Iris pigment epithelial cell (primary cell): ENCODE measurements at places on chromosomes 2 and 18.

GRCh38 chr2:28901841-28902240, 7.4 kb downstream of the WDR43 start:
- DNase-seq, result no peak

DNA sequence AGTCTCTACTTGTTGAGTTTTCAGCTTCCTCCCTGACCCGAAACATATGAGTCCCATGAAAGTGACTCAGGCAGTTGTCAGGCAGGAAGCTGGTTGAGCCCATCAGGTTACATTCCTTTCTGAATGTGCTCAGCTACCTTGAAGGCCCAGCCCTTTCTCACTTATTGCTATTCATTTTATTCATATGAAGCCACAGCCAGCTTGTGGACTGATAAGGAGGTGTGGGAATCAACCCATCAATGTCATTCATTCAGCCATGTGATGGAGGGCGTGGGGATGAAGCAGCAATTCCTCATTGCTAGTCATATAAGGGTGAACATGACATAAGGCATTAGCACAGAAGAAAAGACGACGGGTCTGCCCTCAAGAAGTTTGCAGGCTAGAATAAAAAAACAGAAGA, 5.3 kb upstream of the VPS4B start:
- DNase-seq, result no peak

DNA sequence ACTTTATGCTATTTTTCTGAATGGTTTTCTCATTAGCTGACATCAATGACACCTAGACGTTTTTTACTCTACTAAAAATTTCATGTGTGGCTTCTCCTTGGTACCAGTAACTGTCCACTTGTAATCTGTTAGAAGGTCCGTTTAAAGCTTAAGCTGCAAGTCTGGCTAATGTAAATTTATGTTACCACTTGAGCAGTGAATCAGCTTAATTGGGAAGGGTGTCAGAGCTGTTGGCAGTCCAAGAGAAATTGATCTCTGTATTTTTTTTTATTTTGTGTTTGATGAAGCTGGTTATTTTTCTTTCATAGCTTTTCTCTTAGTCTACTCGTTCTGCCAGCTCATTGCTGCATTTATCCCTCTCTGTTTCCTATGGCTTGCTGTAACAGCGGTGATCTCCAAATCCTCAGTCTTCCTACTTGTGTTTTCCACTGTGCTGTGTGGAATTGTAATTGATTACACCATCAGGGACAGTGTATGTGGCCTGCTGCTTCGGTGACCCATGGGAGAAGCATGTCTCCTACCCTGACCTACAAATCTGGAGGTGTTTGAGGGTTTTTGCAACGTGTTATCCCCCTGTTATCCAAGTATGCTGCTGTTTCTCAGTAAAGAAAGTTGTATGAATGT, 724.2 kb upstream of the REG3G start:
- no peak for DNase-seq

DNA sequence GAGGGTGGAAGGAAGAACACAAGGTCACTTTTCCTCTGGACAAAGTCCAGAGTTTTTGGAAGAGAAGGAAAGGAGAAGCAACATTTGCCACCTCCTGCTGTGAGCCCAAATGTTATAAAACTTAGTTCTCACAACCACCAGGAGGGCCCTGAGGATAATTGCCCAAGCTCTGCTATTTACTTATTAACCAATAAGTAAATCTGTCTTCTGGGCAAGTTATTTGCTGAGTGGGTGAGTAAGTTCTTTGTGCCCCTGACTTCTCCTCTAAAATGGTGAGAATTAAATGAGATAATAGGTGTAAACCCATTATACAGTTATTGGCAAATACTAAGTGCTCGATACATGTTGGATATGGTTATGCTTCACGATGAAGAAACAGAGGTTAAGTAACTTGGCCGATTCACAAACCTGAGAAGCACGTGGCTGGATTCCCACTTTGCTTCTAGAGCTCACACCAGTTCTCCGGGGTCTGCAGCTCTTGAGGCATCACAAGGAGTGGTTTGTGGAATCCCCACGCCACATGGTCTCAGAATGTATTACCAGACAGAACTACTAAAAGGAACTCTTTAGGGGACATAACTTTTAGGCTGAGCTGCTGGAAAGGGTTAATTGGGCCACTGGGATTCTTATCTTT, 164.1 kb downstream of the MYCN start:
- no peak for DNase-seq

DNA sequence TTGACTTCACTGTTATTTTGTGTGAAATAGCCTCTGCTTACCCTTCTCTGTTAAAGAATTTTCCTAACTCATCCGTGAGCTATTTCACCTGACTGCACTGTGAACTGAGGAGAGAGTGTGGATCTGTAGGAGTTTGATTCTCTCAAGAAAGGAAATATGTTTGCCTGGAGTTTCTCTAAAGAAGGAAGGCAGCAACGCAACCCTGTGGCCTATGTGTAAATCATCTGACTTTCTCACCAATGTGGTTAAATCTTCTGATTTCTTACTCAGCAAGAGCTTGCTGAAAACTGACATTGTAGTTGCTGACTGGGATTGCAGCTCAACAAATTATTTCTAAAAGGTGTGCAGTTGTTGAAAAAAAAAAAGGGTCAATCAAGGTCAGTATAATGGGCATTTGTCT, 153.9 kb upstream of the PELI1 start:
- DNase-seq, result no peak

- peak; percentile 12 for DNase-seq
Observed at GRCh38 chr2:98664323-98664722, 55.9 kb downstream of the UNC50 start.

- no peak for DNase-seq
Observed at GRCh38 chr2:197442857-197443256, 8.0 kb upstream of the SF3B1 start.

GRCh38 chr2:235568431-235568830, 74.6 kb downstream of the AGAP1 start:
- DNase-seq, result peak; percentile 49

GRCh38 chr2:108965540-108966289, 23.3 kb downstream of the EDAR start:
- DNase-seq, result no peak

DNA sequence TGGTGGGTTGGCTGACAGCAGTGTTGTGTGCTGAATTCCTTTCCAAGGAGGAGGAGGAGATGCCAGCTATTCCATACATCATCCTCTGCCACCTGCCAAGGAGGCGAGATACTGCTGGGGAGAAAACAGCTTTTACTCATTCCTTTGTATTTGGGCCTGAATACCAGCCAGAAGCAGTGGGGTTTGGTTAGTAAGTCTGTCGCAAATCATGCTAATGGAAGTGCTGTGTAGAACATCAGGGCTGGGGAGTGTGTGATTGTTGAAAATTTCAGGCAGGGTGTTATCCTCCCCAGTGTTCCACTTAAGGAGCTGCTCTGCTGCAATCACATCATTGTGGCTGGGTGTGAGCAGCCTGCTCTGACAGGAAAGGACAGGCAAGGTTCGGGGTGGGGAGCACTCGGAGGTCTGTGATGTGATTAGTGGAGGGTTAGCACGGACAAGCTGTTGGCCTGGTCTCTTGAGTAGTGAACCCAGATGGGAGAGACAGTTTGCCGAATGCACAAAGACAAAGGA, 128.2 kb upstream of the DLX2 start:
- DNase-seq, result no peak

GRCh38 chr2:69287544-69287943, 99.5 kb downstream of the GFPT1 start:
- no peak for DNase-seq

- peak; percentile 94 for DNase-seq
Observed at GRCh38 chr18:59690996-59691395, 6.2 kb downstream of the CCBE1 start.

GRCh38 chr2:140504601-140505000, 1626.2 kb downstream of the LRP1B start:
- no peak for DNase-seq

GRCh38 chr2:60529136-60529784, 24.2 kb downstream of the BCL11A start:
- no peak for DNase-seq

DNA sequence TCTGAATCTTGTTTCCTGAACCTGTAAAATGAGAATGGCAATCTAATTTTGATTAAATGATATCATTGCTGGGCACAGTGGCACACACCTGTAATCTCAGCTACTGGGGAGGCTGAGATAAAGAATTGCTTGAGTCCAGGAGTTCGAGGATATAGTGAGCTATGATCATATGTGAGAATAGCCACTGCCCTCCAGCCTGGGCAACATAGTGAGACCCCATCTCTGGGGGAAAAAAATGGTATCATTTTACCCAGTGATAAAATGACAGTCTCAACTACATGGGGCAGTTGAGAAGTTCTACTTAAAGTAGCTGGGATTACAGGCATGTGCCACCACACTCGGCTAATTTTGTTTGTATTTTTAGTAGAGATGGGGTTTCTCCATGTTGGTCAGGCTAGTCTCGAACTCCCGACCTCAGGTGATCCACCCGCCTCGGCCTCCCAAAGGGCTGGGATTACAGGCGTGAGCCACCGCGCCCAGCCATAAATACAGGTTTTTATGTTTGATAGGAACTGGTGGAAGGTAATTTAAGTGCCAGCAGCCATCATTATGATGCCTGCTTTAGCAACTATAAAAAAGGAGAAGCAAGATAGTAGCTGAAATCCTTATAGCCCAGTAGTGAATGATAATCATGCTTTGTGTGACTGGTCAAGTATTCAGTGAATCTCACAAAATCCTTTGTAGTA, 17.0 kb downstream of the BZW1 start:
- DNase-seq, result no peak

DNA sequence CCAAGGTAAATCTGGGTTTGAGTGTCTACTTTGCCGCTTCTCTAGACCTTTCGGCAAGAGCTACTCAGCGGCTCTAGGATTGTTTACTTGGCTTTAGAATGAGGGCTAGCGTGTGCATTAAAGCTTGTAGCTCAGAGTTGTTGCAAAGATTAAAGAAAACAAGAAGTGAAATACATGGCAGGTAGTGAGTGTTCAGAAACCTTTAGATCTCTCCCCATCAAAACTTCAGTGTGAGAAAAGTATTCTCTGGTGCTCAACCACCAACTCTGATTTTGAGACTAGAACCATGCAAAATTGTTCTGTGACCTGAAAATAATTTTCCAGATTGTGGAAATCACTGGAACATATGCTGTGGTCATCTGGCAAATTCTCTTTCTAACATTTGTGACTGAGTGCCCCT, 512.0 kb downstream of the CMPK2 start:
- no peak for DNase-seq
